ENCODE measurements at places on chromosomes 6 and 20.

GRCh38 chr20:5715071-5715841, 34.9 kb upstream of the SHLD1 start:
- no peak for DNase-seq

- DNase-seq: no peak
Measured at GRCh38 chr6:159723259-159723658, 4.0 kb upstream of the WTAP start.

GRCh38 chr20:6066582-6066981, 12.7 kb upstream of the LRRN4 start:
- DNase-seq: no peak

- DNase-seq: peak; percentile 74
Measured at GRCh38 chr6:170296746-170297575, 6.1 kb upstream of the DLL1 start.

DNA sequence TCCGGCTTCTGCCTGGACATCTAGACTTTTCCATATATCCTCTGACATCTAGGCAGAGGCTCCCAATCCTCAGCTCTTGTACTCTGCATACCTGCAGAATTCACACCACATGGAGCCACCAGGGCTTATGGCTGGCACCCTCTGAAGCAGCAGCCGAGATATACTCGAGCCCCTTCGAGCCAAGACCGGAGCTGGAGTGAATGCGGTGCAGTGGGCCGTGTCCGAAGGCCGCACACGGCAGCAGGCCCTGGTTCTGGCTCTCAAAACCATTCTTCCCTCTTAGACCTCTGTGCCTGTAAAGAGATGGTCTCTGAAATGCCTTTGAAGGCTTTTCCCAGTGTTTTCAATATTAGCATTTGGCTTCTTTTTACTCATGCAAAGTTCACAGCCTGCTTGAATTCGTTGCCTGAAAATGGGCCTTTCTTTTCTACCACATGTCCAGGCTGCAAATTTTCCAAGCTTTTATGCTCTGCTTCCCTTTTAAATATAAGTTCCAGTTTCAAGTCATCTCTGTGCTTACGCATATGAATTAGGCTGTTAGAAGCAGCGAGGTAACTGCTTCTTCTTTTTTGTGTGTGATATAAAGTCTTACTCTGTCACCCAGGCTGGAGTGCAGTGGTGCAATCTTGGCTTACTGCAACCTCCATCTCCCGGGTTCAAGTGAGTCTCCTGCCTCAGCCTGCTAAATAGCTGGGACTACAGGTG, 3.8 kb upstream of the SIRPB1 start:
- no peak for DNase-seq

DNA sequence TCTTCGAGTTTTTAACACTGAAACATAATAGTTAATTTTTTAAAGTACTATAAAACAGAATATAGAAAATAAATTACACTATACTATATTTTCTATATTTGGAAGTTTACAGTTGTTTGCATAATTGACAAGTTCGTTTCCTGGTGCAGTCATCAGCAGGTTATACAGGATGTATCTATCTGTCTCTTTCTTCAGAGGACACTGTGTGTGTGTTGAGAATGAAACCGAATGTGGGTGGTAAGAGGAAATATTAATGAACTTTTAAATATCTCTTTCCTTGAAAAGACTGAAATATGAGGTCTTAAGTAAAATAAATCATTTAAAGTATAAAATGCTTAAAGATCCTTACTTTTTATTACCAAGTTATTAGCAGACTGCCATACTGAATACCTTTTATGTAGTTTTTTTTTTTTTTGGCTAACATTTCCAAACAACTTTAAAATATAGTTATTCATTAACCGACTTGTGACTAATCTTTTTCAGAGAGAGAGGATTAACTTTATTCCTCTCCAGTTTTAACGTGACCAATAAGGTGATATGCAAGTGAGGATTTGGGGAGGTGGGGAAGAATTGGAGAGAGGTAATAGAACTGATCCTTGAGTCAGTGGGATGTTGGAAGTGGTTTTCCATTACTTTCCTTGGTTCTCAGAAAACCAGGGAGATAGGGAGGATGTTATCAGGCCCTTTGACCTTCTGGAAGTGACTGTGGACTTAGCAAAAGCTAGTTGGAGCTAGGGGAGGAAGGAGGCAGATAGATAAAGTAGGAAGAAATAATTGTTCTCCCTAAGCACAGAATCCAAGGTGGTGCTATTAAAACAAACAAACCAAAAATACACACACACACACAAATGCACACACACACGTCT, 380.0 kb upstream of the FLRT3 start:
- no peak for DNase-seq

GRCh38 chr20:34045930-34046725, 52.4 kb downstream of the RALY start:
- no peak for DNase-seq

- DNase-seq: no peak
Measured at GRCh38 chr6:124927806-124928205, 34.4 kb upstream of the RNF217 start.

GRCh38 chr20:36093025-36093803, 61.3 kb upstream of the EPB41L1 start:
- DNase-seq: no peak

DNA sequence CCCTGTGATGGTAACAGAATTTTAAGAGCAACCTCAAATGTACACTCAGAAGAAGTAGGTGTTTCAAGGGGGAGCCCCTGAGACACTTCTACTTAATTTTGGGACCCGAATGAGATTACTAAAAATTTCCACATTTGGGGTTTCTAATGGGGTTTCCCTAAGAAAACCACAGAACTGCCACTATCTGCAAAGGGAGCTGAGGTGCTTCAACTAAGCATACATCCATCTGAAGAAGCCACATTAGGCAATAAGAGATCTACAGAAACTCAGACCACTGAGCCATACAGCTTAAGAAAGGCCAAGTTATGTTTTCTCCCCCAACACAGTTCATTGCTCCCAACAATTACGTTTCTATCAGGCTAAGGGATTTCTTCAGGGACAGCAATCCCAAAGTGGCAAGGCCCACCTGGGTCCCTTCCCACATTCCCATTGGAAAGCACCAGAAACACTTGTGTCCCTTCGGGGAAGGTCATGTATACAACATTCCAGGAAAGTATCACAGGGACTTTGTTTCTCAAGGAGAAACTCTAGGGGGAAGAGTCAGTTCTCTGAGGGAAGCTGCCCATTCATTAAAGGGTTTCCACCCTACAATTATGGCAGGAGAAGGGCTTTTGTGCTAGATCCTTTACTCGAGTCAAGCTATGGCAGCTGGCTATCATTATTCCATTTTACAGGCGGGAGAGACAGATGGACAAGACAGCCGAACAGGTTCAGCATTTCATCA, 5.0 kb downstream of the BCL2L1 start:
- no peak for DNase-seq

DNA sequence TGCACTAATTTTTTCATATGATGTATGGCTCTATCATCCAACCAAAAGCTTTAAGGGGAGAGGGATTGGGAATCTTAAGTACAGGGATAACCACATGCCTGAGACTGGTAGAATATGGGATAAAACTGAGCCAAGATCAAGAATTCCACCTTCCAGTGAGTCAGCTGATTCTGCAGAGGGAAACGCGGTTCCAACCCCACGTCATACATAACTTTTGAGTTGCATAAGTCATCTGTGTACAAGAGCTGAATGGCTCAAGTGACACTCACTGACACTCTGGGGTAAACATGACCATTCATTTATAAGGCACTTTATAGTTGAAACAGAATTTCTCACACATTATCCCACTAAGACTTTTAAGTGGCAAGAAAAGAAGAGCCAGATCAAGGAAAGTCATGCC, 16.4 kb downstream of the TRIM27 start:
- DNase-seq: no peak

DNA sequence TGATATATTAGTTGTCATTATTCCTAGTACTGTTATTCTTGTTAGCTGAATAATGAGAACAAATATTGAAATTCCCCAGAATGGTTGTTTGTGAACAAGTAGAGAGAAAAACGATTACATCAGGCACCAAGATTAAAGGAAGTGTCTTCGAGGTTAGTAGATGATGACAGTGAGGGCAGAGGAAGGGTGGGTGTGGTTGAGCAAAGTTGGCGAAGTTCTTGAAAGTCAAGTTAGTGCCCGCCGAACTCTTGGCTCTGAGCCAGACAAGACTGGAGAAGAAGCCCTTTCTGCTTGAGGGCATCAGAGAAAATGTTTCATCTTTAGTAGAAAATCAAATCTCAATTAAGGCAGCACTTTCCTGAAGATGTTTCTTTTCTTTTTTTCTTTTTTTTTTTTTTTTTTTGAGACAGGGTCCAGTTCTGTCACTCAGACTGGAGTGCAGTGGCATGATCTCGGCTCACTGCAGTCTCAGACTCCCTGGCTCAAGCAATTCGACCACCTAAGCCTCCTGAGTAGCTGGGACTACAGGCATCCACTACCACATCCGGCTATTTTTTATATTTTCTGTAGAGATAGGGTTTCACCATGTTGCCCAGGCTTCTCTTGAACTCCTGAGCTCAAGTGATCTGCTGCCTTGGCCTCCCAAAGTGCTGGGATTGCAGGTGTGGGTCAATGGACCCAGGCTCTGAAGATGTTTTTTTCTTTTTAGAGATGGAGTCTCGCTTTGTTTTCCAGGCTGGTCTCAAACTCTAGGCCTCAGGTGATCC, 77.1 kb downstream of the SGK1 start:
- no peak for DNase-seq

- no peak for DNase-seq
Measured at GRCh38 chr6:153957394-153957793, 81.6 kb upstream of the OPRM1 start.

- DNase-seq: no peak
Measured at GRCh38 chr6:88493717-88494116, 327.6 kb upstream of the CNR1 start.

DNA sequence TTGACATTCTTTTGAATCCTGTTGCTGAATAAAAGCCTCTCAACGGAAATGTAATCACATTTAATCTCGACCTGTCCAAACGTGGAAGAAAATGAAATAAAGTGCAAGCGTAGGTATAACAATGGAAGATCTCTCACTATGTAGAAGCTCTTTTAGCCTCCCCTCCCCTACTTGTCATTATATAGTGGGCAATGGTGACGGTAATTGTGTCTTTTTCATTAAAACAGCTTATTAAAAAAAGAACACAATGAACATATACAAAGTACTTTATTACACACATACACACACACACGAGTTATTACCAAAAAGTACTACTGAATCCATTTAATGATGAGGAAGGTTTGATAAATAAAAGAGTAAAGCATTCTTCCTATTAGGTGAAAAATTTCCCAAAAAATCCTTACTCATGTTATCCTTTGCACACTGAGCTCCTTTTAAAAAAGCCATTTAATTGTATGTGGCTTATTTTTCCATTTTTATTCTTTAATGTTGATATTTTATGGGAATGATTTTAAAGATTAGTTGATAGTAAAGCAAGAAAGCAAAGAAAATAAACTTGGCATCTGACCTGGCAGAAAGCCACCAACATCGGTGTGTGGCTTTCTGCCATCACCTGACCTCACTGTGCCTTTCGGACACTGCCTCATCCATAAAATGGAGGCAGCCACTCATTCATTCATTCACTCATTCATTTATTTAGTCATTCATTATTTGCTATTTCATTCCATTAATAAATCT, 493 bp upstream of the SGK1 start:
- DNase-seq: no peak

GRCh38 chr20:54340667-54341081, 132.8 kb downstream of the PFDN4 start:
- DNase-seq: no peak

GRCh38 chr20:17334932-17335331, 108.1 kb downstream of the PCSK2 start:
- no peak for DNase-seq

DNA sequence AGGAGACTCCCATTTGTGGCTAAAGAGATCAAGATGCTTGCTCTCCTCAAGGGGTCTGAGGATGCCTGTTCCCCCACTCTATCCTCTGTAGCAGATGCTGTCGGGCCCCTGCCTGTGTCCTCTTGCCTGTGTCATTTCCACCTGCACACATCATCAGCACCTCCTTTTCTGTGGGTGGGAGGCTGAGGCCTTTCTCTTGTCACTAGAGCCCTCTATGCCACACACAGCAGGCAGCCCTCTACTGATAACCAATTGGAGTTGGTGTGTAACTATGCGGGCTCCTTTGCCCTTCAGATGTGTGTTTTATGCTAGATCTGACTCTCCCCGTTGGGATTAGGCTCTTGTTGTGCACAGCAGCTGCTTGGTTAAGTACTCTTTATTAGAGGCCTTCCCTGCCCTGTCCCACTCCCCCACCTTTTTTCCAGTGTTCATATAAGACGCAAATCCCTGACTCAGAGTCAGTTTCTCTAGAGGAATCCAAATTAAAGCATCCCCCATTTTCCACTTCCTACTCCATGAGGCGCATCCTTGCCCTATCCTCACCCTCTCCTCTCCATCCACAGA, 7.7 kb downstream of the TREML2 start:
- no peak for DNase-seq

DNA sequence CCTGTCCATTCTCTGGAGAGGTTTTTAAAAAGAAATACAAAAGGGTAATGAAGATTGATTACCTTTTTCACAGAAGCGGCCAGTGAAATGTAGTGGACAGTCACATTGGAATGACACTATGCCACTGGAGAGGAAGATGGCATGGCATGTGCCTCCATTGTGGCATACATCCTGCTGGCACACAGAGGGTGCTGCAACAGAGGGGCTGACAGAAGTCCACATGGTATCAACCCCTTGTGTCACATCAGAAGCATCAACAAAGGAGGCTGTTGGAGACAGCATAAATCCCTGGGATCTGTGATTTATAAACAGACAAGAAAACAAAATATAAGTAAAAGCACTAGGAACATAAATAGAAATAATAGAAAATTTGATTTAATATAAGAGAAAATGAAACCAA, 594.9 kb downstream of the PHF3 start:
- no peak for DNase-seq

DNA sequence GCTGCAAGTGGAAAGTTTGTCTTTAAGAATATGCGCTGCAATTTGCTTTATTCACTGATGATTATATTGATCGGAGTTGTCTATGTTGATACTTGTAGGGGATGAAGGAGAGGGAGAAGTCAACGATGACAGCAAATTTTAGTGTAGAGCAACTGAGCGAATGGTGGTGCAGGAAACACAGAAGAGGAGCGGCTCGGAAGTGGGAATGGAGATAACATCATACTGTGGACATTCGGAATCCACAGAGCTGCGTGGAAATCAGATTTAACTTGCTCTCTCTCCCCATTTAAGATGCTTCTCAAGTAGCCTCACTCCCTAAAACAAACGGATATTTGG, 722 bp upstream of the TMEM14B start:
- DNase-seq: no peak

GRCh38 chr6:124956018-124956417, 6.2 kb upstream of the RNF217 start:
- no peak for DNase-seq

GRCh38 chr6:127300411-127300810, 33.7 kb downstream of the RNF146 start:
- DNase-seq: no peak

- no peak for DNase-seq
Measured at GRCh38 chr6:26246553-26246952, 118.4 kb upstream of the BTN3A2 start.

- DNase-seq: no peak
Measured at GRCh38 chr6:106184629-106185028, 98.5 kb downstream of the PRDM1 start.

- no peak for DNase-seq
Measured at GRCh38 chr20:35563834-35564233, 22.0 kb downstream of the ERGIC3 start.

GRCh38 chr20:17542993-17543412, 11.8 kb upstream of the BFSP1 start:
- DNase-seq: no peak

- DNase-seq: no peak
Measured at GRCh38 chr6:163992701-163993100, 578.2 kb downstream of the QKI start.
